NCI-H2107 (cell line): ENCODE measurements at places on chromosomes 12 and 14.

- DNase-seq: no peak
These were observed 79.9 kb downstream of the NEDD1 start for GRCh38 chr12:96986883-96987523.

- DNase-seq: no peak
These were observed 24.5 kb downstream of the DYRK4 start for GRCh38 chr12:4586500-4586899.

DNA sequence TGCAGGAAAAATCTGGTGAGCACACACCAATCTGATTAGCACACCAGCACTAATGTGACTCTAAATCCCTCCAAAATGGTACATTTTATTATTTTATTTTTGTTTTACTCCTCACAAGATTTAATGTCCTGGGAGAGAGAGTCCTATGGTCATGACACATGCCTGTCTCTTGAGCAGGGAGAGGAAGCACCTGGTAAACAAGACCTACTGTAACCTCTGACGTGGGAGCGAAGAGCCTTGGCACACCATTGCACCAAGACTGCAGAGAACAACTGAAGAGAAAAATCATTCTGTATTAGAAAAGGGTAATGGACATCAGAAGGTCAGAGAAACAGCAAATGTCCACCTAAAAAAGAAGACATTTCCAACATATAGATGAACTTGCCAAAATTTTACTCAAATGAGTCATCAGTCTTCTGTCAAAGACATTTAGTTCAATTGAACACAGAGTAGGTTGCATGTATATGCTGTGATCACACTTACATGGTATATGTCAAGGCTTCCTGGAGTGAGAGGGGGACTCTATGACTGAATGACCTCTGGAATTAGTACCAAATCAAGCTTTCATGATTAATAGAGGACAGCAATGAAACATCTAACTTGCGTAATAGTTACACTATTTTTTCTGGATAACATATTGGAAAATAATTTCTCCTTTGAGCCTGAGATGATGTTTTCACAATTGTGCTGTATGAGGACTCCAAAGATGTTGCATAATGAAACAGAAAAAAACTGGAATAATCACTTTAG lies 186.9 kb upstream of the FLRT2 start:
- DNase-seq: no peak

- DNase-seq: no peak
These were observed 237.4 kb upstream of the RGS6 start for GRCh38 chr14:71694591-71695530.

DNA sequence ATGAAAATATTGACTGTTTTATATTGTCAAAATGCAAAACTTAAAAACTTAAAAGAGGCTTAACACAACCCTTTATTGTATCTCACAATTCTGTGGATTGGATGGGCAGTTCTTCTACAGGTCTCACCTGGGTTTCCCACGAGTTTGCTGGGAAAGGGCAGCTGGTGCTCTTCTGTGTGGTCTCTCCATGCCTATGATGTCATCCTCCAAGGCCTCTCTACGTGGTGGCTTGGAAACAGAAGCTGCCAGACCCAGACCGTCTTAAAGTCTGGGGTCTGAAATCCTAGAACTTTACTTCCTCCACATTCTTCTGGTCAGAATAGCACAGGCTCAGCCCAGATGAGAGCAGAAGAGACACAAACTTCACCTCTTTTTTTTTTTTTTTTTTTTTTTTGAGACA lies 36.5 kb upstream of the KICS2 start:
- DNase-seq: no peak
